ENCODE measurements at places on chromosomes 1 and 21.

- DNase-seq, result no peak
Observed at GRCh38 chr1:20416706-20417105, 69.3 kb downstream of the CAMK2N1 start.

DNA sequence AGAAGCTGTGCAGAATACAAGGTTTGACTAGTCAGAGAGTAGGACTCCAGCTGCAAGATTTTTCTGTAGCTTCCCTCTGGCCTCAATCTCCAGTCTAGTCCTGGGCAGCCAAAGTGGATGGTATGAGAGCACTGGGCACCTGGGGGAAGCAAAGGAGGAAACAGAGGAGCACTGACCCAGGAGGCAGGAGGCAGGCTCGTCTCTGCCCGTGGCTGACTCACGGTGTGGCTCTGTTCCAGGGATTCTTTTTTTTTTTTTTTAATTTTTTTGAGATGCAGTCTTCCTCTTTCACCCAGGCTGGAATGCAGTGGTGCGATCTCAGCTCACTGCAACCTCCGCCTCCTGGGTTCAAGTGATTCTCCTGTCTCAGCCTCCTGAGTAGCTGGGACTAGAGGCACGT lies 4.1 kb upstream of the NPPB start:
- DNase-seq, result peak; percentile 36

- no peak for DNase-seq
Observed at GRCh38 chr21:15667819-15668218, 62.0 kb upstream of the USP25 start.

DNA sequence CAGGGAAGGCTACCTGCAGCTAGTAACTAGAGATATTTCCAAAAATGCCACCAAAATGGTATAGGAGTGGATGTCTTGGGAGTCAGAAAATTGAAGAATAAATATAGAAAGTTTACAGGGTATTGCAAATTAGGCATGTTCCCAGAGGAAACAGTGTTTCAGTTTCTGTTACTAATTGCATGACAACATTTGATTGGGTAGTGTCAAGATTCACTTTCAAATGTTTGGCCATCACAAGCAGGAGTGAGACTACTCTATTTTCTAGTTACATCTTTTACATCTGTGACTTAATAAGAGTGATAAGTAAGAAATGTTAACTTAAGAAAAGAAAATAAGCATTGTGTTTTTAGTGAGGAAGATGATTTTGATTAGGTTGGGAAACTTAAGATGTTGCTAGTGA lies 30.2 kb downstream of the AMY1C start:
- DNase-seq, result no peak

DNA sequence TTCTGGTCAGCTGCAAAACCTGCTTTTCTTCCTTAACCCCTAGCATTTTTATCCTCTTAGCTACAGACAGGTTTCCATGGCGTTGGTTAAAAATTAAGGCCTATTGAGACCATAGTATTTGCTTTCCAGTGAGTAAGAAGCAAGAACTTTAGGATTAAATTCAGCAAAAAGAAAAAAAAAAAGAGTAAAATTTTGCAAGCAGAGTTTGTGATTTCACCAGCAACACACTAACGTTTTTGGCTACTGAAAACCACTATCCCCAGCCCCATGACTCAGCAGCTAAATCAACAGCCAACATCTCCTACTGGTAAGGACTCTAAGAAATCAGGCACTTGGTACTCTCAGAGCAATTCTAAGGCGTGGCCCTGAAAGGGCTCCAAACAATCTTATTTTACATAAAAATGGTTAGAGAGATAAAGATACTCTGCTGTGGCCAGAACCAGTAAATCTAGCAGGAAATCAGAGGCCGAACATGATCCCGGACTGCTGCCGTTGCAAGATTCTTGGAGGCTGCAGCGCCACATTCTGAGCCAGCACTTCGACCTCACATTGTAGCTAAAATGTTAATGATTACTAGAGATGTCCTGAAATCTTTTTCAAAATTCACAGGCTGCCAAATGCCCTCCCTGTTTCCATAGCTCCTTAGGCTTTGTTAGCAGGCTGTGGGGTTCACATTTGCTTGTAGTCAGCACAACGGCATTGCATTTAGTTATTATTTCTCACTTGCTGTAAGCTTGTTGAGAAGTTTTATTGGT lies 1.6 kb upstream of the ENO1 start:
- peak; percentile 97 for DNase-seq

DNA sequence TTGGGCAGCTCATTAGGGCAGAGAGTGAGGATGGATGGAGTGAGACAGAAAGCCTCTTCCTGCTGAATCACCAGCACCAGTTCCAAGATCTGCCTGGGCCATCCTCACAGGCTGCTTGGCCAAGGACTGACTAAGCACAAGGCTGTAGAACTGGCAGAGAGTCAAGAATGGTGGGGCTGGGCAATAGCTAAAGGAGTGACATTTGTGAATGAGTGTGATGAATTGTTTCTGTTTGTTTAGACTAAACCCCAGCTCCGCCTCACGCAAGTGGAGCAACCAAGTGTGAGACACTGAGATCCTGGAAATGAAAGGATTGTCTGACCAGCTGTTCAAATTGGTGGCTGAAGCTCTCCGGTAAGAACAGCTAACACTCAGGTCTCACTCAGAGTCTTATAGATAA lies 38.6 kb downstream of the BRINP2 start:
- DNase-seq, result peak; percentile 100

- DNase-seq, result no peak
Observed at GRCh38 chr1:89273324-89273778, 691 bp upstream of the GBP5 start.
